Lung (tissue), 17 donors: ENCODE measurements at places on chromosomes 11 and 22. TPM values are rescaled to one million over a fixed set of nuclear protein-coding genes. Genes with fewer than 3 reads are reported as not detected.

The CARD18 gene
- polyA plus RNA-seq = not detected

DNA sequence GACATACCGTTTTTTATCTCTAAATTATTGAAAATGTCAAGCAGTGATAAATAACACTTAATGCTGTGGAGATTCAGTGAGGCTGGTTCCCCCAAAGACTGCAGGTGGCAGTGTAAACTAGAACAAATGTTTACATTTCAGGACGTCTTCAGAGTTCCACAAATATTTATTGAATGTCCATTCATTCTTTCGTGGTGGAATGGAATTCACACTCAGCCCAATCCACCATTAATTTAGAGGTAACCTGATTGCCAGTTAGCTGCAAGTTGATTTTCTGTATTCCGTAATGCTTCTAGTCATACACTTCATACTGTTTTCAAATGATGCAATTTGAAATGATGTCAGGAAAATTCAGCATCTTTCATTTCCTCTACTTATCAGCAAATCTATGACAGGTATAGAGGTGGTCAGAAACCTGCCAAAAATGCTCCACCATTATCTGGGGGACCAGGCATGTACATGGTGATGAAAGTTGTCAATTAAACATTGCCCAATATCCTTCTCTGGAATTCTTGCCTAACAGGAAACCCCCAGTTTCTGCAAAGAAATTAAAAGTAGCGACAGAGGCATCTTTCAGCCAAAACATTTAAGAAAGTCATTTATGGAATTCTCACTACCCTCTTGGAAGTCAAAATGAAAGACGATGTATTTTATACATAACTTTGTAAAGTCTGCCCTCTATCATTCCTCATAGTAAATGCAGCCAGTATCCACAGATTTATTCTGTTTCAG, 94.3 kb upstream of the BMAL1 start:
- DNase-seq = peak; percentile 68

The MPEG1 gene
- polyA plus RNA-seq = 7.0 TPM

The CELSR1 gene
- 29.3 TPM for polyA plus RNA-seq

GRCh38 chr22:32265882-32266767, 11.0 kb upstream of the SLC5A4 start:
- peak; percentile 43 for DNase-seq

GRCh38 chr11:12497431-12497830, 120.1 kb downstream of the PARVA start:
- DNase-seq = no peak

DNA sequence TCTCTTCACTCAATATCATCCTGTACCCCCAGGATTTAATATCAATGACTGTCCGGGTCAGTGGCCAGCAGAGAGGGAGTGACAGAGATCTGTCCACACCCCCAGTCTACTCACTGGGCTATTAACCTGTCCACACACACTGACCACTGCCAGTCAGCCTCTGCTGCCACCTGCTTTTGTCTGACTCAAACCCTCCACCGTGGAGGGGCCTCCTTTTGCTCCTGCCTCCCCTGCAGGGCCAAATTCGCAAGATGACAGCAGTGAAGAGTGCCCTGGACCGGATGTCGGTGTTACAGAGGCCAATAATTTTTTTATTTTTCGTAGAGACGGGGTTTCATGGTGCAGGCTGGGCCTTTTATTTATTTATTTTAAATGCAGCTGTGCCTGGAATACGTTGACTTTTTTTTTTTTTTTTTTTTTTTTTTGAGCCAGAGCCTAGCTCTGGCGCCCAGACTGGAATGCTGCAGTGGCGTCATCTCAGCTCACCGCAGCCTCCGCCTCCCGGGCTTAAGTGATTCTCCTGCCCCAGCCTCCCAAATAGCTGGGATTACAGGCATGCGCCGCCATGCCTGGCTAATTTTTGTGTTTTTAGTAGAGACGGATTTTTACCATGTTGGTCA, 5.1 kb downstream of the PDXP start:
- DNase-seq = peak; percentile 48

DNA sequence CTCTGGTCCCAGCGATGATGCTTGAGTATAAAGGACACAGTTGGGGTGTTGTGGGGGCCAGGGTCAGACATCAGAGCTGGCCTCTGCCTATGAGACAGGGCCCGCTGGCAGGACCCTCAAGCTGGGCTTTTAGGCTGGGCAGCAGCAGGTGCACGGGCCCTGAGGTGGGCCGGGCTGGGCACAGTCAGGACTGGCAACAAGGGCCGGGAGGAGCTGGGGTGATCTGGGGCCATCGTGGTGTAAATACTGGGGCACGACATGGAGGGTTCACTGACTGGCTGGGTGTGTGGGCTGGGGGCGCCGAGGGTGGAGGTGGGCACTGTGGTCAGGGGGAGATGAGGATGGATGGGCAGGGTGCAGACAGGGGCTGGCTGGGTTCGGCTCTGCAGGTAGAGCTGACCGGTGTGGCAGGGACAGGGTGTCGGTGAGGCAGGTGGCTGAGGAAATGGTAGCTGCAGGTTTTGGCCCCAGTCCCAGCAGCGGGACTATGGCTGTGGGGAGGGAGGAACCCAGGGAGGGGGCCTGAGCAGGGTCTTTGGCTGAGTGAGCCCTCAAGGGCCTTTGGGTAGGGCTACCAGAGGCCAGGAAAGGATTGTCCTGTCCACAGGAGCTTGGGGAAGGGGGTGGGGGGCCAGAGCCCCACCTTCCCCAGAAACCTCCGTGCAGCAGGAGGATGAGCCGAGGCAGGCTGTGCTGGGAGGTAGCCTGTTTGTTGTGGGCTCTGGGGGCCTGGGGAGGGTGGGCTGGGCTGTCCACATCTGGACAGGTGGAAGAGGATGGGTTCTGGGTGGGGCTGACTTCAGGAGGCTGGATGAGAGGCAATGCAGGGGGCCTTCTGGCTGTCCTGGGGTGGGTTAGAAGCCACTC, 81.4 kb downstream of the KCNQ1 start:
- no peak for DNase-seq

The EHF gene
- 8.9 TPM for polyA plus RNA-seq

- DNase-seq = no peak
Measured at GRCh38 chr22:46482056-46482675, 55.3 kb downstream of the CELSR1 start.

The TMEM45B gene
- polyA plus RNA-seq = 17.0 TPM

- no peak for DNase-seq
Measured at GRCh38 chr11:30485756-30486155, 100.4 kb downstream of the MPPED2 start.

- DNase-seq = no peak
Measured at GRCh38 chr22:40982482-40983385, 31.6 kb downstream of the RBX1 start.

GRCh38 chr11:5281596-5281995, 11.9 kb upstream of the HBE1 start:
- DNase-seq = no peak

The GP1BB gene
- polyA plus RNA-seq = 2.8 TPM

The NAALADL1 gene
- 14.0 TPM for polyA plus RNA-seq

GRCh38 chr11:70128435-70128906, 50.4 kb downstream of the ANO1 start:
- no peak for DNase-seq

The C11orf16 gene
- polyA plus RNA-seq = 1.9 TPM

DNA sequence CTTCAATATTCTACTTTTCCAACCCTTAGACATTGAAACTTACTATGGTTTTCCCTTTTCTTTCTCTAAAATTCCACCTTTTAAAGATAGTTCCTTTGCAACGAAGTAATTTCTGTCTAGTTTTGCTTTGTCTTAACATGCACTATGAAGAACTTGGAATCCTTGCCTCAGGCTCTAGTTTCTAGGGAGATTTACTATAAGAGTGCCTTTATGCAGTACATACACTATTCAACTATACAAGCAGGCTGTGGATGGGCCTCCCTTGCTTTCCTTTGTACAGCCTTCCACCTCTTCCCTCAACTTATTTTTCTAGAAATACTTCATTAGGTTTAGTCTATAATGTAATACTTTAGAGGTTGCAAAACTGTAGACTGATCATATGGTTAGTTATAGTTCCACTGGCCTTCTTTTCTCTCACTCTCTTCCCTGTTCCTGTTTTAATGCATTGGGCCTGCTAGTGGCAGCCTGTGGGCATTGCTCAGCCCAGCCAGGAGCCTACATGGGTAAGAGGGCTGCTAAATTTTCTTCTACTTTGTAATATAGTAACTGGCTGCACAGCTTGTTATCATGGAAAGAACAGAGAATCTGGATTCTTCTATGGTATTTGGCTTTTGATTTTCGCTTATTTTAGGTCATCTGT, 100.2 kb downstream of the C11orf87 start:
- no peak for DNase-seq

The P2RX3 gene
- polyA plus RNA-seq = not detected

- no peak for DNase-seq
Measured at GRCh38 chr11:984546-984945, 52.0 kb downstream of the MUC6 start.

GRCh38 chr22:39960791-39961746, 872 bp downstream of the TMA7B start:
- DNase-seq = no peak

The APLNR gene
- 0.39 TPM for polyA plus RNA-seq

- peak; percentile 31 for DNase-seq
Measured at GRCh38 chr22:42685941-42686653, 34.6 kb downstream of the A4GALT start.

GRCh38 chr22:20395907-20396287, 1.9 kb downstream of the ZNF74 start:
- no peak for DNase-seq

The SLC22A25 gene
- polyA plus RNA-seq = not detected

DNA sequence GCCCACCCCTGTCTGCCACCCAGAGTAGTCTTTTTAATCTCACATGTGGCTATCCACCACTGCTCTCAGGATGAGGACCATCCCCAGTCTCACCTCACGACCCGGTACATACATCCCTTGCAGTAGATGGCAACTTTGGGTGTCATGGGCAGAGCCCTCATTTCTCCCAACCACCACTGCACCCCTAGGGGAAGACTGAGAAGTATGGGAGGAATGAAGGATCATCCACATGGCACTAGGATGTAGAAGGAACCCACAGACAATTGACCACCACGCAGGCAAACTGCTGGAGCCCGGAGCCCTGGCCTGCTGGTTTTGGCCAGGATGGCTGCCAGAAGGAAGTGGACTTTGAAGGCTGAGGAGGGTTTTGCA, 1.9 kb upstream of the SCARF2 start:
- DNase-seq = no peak

The LUZP2 gene
- 0.04 TPM for polyA plus RNA-seq

- no peak for DNase-seq
Measured at GRCh38 chr11:3129591-3130268, 35.4 kb downstream of the OSBPL5 start.

The FAM76B gene
- polyA plus RNA-seq = 14.0 TPM

DNA sequence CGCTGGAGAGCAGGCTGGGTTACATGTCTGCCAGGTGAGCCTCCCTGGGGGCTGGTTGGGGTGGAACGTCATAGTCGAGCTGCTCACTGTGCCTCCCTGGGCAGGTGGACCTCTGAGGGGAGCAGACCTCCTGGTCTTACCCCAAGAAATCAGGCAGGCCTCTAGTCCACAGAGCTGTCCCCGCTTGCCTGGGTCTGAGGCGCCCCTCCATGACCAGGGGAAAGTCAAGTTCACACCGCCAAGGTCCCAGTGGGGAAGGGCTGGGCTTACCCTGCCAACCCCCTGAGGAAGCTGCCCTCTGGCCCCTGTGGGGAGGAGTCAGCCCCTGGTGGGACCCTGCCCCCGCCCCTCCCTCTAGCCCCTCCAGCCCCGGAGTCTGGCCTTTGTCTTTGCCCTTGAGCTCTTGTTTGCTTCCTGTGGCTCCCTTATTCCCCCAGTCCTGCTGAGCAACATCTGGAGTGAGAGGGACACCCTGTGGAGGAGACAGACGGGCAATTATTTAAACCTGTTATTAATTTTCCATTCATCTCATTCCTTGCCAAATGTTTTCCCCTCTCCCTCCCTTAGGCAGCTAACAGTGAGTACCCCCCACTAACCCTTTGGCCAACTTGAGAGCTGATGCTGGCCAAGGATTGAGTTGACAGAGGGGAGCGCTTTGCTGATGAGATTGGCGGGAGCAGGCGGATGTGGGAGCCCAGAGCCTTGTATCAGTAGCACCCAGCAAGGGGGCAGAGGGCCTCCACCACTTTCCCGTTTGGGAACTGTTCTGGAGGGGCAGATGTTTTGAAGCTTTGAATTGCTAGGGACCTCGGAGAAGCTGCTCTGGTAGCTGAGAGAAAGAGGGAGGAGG, 83.4 kb downstream of the CEP164 start:
- DNase-seq = no peak

GRCh38 chr11:114775875-114776621, 97.7 kb downstream of the NXPE2 start:
- DNase-seq = peak; percentile 30

GRCh38 chr11:1161410-1162137, 3.8 kb downstream of the MUC5AC start:
- no peak for DNase-seq

The CASP5 gene
- 0.41 TPM for polyA plus RNA-seq

DNA sequence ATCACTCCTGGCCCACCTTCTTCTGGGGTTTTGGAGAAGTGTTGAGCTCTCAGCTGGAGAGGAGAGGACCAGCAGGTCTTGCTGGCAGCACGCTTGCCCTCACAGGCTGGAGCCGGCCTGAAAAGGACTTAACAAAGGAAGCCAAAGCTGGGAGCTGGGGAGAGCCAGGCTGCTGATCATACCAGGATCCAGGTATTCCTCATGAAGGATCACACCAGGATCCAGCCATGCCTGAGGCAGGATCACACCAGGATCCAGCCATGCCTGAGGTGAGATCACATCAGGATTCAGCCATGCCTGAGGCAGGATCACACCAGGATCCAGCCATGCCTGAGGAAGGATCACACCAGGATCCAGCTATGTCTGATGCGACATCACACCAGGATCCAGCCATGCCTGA, 17.0 kb downstream of the MRGPRD start:
- DNase-seq = no peak

- no peak for DNase-seq
Measured at GRCh38 chr11:72595292-72595684, 78.9 kb downstream of the PDE2A start.

- DNase-seq = no peak
Measured at GRCh38 chr22:19148417-19149046, 1.6 kb downstream of the GSC2 start.

DNA sequence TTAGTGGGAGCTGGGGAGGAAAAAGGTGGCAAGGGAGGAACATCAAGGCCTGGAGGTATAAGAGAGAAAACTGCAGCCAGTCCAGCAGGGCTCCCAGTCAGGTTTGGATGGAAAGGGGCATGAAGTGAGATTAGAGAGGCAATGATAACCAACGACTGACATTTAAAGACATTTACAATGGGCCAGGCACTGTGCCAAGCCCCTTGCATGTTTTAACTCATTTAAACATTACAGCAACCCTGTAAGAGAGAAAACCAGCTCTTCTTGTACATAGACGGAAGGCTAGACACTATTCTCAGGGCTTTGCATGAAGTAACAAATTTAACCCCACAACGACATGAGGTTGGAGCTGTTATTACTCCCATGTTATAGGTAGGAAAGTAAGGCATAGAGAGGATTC, 32.1 kb upstream of the PAK1 start:
- DNase-seq = peak; percentile 28
